ENCODE measurements at places on chromosomes 2 and 18.

- no peak for DNase-seq
These were observed 152.8 kb downstream of the SMAD2 start for GRCh38 chr18:47777626-47778025.

- DNase-seq = no peak
These were observed 13.1 kb downstream of the NDUFB3 start for GRCh38 chr2:201084863-201085262.

GRCh38 chr2:85893428-85894258, 4.9 kb upstream of the ST3GAL5 start:
- DNase-seq = no peak

DNA sequence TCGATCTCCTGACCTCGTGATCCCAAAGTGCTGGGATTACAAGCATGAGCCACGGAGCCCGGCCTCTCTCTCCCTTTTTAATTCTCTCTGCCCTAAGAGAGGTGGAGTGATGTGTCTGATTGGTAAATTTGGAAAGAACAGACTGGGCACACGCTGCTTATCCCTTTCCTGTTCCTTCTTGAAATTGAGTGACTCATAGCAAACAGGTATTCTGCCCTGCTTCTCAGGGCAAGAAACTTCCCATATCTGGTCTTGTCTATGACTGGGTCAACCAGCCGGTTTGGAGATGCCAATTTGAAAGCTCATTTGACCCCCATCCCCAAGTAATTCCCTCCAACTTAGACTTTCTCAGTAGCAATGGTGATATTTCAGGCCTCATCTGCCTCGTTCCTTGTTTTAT, 15.0 kb downstream of the LYPD1 start:
- no peak for DNase-seq

DNA sequence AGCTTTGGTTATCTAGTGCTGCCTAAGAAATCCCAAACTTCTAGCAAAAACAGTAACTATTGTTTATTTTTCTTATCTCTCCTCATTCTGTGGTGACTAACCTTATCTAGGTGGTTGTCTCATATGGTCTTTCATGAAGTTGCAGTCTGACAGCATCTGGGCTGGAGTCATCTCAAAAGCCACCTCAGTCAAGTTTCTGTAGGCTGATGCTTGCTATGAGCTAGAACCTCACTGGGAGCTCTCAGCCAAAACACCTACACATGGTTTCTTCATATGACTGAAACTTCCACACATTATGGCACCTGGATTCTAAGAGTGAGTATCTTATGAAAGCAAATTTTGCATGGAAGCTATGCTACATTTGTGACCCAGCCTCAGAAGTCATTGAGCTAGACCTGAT, 596.4 kb upstream of the VRK2 start:
- DNase-seq = no peak

- DNase-seq = no peak
These were observed 79.6 kb upstream of the THUMPD2 start for GRCh38 chr2:39858677-39859076.

GRCh38 chr2:195984923-195985726, 83.5 kb downstream of the DNAH7 start:
- no peak for DNase-seq

DNA sequence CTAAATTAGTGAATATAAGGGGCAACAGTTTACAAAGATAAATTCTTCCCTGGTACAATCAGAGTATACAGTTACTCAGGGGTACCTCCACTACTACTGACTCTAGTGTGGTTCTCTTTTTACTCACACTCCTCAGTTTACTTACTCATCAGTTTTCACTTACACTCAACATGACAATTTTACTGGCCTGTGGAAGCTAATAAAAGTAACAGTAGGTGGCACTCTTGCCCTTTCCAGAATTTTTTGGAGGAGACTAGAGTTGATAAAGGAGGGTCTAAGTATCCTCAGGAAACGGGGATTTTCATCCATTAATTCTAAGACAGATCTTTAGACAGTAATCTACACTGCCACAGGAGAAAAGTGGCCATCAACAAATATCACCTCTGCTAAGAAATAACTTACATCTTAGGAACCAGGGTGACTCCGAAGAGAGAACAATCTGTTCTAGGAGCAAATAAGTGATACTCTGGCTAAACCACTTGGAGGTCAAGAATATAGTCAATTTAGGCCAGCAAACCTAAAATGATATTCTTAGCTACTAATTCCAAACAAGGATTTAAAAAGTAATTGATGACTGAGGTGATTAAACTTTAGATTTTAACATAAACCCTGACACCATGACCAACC, 61.3 kb downstream of the ATL2 start:
- peak; percentile 34 for DNase-seq

- DNase-seq = no peak
These were observed 203.0 kb downstream of the CTIF start for GRCh38 chr18:48741866-48742265.

- DNase-seq = no peak
These were observed 27.9 kb downstream of the PDIA6 start for GRCh38 chr2:10784719-10785118.

- no peak for DNase-seq
These were observed 85.3 kb downstream of the CCDC178 start for GRCh38 chr18:33355263-33355662.

- no peak for DNase-seq
These were observed 8.3 kb downstream of the NEU4 start for GRCh38 chr2:241817126-241817820.

- no peak for DNase-seq
These were observed 19.4 kb upstream of the KCNG2 start for GRCh38 chr18:79778291-79778791.

GRCh38 chr18:581096-581495, 916 bp downstream of the CETN1 start:
- DNase-seq = no peak

DNA sequence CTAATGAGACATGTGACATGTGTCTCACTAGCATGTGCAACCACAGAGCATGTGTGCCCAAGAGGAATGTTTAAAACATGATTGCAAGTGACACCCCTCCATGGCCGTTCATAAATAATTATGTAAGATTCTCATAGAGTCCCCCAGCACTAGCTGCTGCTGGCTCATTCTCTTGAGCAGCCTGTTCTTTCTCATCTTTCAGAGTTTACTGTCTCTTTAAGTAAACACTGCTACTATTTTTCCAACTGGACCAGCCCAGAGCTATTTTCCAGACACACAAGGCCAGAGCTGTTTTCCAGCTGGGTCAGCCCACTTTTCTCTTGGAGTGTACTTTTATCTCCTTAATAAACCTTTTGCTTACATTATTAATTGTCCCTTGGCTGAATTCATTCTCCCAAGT, 326.8 kb upstream of the DLGAP1 start:
- DNase-seq = no peak

GRCh38 chr2:234686088-234686890, 189.4 kb upstream of the ARL4C start:
- DNase-seq = no peak

DNA sequence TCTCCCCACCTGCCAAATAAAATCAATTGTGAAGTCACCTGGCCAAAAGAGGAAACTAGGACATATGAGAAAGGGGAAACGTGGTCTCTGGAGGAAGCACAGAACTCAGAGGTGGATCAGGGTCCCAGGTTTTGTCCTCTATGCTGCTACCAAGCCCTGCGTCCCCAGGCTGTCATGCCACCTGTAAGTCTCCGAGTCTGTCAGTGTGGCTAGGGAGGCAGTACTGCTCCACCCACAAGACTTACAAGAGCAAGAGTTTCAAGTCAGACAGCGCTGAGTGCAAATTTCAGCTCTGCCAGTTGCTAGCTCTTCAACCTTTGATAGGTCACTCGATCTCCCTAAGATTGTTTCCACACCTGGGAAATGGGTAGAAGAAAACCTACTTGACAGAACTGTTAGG, 98.6 kb downstream of the C1QL2 start:
- no peak for DNase-seq

GRCh38 chr2:191636235-191636543, 41.7 kb upstream of the NABP1 start:
- DNase-seq = no peak

GRCh38 chr18:45825258-45826044, at the start of gene SIGLEC15:
SIGLEC15 (plus strand) TSS chr18:45825675; CDS start chr18:45825729, 54 bp downstream.
- DNase-seq = no peak

DNA sequence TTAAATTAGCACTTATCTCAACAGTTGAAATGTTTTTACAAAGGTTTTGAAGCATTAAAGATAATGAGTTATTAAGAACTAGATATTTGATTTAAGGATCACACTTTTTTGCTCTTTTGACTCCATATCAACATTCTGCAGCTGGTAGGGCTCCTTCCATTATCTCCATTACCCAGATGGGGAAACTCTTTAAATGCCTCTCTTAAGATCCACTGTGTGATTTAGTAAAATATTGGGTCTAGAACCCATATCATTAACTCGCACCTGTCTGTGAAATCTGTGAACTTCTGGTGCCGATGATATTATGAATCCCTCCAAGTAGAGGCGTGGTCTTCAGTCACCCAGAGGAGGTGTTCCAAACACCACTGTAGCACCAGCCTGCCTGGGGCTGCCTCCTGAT, 466.2 kb downstream of the TSN start:
- DNase-seq = no peak

DNA sequence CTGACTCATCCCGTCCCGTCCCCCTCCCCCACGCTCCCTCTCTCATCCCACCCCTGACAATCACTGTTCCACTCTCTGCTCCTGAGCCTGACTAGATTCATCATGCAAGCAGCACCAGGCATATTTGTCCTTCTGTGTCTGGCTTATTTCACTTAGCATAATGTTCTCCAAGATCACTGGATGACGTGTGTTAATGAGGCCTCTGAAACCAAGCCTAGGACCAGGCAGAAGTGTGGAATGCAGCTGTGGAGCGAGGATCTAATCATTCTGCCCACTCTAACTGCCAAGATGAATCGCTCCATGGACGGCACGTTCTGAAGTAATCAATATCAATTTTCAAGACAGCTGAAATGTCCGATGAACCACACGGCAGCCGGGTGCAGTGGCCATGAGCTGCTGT, 122.4 kb upstream of the ZNF236 start:
- DNase-seq = no peak

DNA sequence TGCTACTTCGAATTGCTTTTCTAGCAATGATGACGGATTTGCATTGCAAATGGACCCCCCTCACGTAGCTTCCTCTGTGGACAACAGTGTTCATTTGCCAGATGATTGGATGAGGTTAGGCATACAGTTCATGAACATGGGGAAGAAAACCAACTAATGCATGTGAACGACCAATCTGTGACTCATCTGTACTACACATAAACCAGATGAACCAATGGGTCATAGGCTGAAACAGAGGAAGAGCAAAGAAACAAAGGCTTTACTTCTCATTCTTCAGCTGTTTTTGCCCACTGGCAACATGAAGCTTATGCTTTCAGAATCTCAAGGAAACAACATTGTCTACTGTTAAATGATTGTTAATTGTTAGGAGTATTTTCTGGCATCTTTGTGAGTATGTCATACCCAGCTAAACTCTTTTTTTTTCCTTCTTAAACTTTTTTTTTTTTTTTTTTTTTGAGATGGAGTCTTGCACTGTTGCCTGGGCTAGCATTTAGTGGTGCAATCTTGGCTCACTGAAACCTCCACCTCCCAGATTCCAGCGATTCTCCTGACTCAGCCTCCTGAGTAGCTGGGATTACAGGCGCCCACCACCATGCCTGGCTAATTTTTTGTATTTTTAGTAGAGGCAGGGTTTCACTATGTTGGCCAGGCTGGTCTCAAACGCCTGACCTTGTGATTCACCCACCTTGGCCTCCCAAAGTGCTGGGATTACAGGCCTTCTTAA, 35.5 kb downstream of the EFEMP1 start:
- no peak for DNase-seq

- DNase-seq = peak; percentile 65
These were observed 795 bp downstream of the METTL21A start for GRCh38 chr2:207624185-207625013.

- no peak for DNase-seq
These were observed 165.0 kb downstream of the BCL2 start for GRCh38 chr18:63154350-63155152.

- DNase-seq = no peak
These were observed 308.9 kb upstream of the CCDC68 start for GRCh38 chr18:55268151-55268601.

DNA sequence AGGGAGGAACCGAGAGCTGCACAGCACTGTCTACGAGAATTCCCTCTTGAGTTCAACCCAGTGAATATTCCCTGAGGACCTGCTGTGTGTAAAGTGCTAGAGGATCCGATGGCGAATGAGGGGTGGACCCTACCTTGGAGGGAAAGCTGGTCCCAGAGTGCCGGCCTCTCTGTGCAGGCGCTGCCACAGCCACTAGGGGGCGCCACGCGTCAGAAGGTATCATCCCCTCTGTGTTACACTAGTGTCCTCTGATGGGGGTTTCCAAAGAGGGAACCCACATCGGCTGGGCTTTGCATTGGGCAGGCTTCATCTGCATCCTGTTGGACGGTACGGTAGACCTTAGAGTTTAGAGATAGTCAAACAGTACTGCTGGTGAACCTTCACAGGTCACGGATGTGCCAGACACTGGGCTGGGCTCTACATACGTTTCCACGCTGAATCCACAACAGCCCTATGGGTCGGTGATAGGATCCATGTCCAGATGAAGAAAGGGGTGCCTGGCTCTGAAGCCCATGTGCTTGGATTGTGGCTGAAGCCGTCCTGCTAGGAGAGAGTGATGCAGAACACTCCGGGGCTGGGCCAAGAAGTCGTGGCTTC, 39.0 kb downstream of the COA5 start:
- DNase-seq = peak; percentile 36

DNA sequence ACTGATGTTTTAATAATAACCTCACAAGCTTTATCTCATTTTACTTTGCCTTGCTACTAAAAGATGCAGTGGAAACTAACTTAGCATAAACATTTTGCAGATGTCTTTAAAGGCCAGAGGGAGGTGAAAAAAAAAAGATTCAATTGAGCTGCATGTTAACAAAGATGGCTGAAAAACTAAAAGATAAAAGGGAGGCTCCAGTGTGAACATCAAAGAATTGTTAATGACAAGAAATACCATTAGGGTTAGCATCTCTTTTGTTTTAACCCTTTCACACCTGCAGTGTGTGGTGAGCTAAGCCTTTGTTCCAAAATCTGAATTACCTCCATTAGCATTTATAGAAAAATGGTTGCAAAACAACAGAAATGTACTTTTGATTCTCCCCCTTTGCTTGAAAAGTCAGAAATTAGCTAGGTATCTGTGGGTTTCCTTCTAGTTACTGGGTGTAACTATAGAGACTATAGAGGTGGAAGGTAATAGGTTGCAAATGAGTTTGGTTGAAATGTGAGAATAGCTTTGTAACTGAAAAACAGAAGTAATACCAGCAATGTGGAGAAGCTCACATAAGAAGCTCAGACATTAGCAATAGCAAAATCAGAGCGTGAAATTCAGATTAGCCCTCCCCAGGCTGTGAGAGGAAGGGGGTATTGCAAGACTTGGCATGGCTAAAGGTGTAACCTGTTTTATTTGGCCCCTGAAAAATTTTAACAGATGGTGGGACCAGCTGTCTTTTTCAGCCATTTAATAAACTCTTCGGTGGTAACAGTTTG, 34.8 kb upstream of the SP5 start:
- DNase-seq = no peak

Data from AML-193 (cell line).